ENCODE measurements at places on chromosomes 2 and 18. TPM values are rescaled to one million over a fixed set of nuclear protein-coding genes. Genes with fewer than 3 reads are reported as not detected.
A peak's percentile ranks its signal among the peaks of the same experiment; 100 is the strongest.

- no peak for DNase-seq
Observed at GRCh38 chr2:172919732-172920131, 155.9 kb upstream of the MAP3K20 start.

The KCNG2 gene
- total RNA-seq: not detected

- DNase-seq: peak; percentile 49
Observed at GRCh38 chr2:54557601-54558187, 101.6 kb downstream of the SPTBN1 start.

DNA sequence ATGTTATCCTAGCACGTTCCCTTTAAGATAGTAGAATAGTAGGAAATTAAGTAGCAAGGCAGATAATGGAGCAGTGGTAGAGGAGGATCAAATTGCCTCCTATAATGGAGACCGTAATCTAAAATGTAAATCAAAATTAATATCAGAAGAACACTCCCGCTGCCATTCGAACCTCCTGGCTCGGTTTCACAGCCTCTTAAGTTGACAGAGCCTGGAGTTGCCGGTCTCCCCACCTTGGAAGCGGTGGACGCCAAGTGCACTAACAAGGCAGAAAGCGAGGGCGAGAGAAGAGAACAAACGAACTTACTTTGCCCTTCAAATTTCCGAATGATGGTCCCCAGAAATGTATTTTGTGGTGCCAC, 450 bp downstream of the KCNH7 start:
- no peak for DNase-seq

DNA sequence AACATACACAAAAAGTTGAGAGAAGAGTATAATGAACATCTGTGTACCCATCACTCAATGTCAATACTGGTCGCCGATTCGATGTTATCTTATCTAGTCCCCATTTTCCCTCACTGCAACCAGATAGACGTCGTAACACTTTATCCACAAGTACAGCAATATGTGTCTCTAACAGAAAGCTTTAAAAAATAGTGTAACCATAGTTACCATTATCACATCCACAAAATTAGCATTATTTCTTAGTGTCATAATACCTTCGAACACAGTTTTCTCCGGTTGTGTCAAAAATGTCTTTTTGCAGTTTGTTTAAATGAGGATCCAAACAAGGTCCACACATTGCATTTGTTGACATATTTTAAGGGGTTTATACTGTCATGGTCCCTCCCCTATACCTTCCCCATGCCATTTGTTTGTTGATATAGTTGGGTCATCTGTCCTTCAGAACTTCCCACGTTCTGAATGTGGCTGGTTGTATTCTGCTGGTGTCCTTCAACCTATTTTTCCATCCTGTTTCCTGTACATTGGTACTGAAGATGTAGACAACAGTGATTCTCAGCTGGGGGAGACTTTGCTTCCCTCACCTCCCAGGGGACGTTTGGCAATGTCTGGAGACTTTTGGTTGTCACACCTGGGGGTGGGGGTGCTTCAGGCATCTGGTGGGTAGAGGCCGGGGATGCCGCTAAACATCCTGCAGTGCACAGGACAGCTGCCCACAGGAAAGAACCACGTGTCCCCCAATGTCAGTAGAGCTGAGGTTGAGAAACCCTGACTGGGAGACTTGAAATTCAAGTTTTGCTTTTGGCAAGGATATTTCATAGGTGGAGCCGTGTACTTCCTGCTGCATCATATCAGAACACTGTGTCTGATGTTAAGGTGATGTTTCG, 72.7 kb upstream of the SPRED2 start:
- no peak for DNase-seq

The TMEM247 gene
- total RNA-seq: not detected

GRCh38 chr2:233940376-233941276, 23.5 kb downstream of the TRPM8 start:
- DNase-seq: no peak

The ADCYAP1 gene
- not detected for total RNA-seq

The TMEFF2 gene
- 2.0 TPM for total RNA-seq

DNA sequence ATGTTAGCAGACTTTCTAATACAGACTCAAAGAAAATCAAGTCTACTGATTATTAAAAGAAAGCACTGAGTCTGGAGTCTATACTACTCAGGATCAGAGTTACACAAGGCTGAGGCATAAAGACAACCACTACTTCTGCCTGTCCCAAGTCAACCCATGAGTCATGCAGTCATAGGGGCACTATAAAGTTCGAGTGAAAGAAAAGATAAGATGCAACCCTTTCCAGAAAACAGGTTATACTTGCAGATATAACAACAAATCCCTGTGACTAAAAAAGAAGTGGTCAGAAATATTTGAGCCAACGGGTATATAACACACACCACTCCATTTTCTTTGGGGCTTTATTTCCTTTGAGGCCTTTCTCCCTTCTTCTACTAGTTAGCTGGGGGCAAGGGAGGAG, 18.6 kb upstream of the SCRN3 start:
- no peak for DNase-seq

DNA sequence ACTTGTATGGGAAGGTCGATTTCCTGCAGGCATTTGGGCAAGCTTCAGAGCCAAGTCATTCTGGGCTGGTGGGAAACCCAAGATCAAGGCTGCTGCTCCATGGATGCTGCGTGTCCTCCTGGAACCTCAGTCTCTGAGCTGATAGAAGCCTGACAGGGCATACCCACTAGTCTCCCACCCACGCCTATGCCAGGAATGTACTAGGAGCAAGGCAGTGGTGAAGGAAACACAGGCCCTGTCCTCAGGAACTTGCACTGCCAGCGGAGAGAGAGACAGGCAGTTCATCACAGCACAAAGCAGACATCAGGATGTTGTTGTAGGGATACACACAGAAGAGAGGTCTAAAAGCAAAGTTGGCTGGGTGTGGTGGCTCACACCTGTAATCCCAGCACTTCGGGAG, 84.2 kb downstream of the PLB1 start:
- no peak for DNase-seq

- DNase-seq: peak; percentile 26
Observed at GRCh38 chr18:76823587-76824011, 1.2 kb downstream of the ZNF236 start.

DNA sequence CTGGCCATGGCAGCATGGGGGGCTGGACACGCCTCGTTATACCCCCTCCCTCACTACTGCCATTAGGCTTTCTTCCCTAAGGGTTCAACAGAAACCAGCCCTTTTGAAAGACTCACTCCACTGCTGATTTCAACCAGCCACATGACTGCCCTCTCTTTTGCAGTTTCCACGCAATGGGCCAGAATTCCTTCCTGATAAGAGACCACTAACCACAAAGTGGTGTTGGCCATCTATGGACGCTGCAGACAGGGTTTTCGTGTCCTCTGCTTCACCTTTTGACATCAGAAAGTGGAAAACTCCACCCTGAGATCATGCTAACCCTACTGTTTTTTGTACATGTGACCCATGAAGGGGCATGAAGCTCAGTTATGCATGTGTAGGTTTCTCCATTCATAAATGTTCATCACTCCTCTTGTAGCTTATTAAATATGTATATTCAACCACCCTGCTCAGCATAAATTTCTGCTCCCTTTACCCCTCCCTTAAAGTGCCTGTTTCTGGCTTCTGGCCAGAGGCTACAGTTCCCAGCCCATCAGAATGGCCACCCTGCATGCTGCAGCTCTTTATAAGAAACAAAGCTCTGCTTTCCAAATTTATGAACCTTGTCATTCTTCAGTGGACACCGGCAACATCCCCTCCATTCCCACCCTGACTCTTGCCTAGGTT, 106.6 kb upstream of the MSH6 start:
- DNase-seq: no peak

DNA sequence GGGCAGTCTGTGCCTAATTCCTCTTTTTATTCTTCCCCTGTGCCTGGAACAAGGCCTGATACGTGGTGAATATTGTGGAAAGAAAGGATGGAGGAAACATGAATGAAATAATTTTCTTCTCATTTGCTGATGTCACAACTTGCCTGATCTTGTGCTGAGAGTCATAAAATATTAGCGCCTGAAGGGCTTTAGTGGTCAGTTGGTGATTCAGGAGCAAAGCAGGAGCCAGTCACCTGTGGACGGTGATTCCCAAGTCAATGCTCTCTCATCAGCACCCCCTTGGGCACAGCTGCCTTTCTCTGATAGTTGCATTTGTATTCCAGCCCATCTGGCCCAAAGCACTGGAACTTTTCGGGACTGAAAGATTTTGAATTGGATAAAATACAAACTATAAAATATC, 502.6 kb upstream of the RAB12 start:
- DNase-seq: no peak

- no peak for DNase-seq
Observed at GRCh38 chr2:229783108-229783721, 68.9 kb upstream of the DNER start.

DNA sequence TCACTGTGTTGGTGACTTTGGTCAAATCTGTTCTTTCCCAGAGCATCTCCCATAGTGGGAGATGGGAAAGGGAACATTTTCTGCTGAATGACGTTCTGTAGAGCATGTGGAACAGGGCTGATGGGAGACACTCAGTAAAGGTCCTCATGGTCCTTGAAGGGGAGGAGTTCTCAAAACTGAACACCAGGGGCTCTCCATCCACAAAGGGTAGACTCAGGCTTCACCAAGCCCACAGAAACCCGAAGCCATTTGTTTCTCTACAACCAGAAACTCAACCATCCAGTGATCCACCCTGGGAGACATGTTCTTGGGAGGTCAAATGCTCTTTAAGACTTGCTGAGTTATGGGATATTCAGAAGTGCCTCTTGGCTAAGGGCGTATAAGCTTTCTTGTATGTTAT, 131.8 kb downstream of the ACOXL start:
- no peak for DNase-seq

DNA sequence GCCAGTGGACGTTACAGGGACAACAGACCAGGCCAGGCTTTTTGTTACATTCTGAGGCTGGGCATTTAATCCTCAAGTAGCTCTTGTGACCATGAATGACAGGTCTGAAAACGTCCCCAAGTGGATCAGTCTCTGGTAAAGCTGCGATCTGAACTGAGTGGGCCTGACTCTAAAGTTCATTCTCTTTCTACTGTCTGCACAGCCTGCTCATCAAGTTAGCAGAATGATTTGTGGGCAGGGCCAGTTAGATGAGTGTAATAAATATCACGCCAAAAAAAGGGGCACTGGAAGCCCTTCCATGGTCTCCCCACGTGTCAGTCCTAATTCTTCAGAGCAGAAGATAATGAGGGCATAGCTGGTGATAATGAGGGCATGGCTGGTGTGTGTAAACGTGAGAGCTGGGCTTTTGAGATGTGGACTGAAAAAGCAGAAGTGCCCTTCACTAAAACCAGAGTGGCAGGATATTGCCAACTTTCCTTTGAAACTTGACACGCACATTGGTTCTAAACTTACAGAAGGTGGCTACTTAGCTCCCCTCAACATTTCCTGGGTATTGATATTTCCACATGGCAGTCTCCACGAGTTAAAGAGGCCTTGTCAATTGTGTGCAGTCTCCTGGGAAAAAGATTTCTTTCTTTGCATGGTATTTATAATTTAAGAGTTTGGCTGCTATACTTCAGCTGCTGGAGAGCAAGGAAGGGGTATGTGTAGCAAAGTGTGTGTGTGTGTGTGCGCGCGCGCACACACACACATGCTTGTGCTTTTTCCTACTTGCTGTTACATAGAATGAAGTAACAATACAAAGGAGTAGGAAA, 72.7 kb upstream of the LYPD6B start:
- no peak for DNase-seq

DNA sequence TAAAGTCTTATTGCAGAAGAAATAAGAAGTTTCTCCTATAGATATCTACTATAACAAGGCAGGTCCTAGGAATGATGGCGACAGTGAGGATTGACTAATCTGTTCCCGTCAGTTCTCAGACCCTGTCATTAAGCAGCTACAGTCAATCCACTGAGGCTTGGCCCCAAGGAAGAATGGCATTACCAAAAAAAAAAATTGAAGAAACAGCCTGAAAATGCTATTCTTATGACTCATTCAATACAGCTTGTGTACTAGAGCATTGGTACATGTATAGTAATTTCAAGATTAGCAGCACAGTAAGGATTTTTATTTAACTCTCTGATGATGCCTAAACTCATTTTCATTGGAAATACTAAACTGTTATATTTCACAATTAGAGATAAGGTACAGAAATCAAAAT, 1096.1 kb upstream of the NXPH2 start:
- DNase-seq: no peak

GRCh38 chr18:10771053-10771709, 245.4 kb downstream of the NAPG start:
- no peak for DNase-seq

The ASXL3 gene
- 23.0 TPM for total RNA-seq

The ANKZF1 gene
- 64.3 TPM for total RNA-seq

The ZBTB14 gene
- 14.8 TPM for total RNA-seq

The EGR4 gene
- 0.12 TPM for total RNA-seq

DNA sequence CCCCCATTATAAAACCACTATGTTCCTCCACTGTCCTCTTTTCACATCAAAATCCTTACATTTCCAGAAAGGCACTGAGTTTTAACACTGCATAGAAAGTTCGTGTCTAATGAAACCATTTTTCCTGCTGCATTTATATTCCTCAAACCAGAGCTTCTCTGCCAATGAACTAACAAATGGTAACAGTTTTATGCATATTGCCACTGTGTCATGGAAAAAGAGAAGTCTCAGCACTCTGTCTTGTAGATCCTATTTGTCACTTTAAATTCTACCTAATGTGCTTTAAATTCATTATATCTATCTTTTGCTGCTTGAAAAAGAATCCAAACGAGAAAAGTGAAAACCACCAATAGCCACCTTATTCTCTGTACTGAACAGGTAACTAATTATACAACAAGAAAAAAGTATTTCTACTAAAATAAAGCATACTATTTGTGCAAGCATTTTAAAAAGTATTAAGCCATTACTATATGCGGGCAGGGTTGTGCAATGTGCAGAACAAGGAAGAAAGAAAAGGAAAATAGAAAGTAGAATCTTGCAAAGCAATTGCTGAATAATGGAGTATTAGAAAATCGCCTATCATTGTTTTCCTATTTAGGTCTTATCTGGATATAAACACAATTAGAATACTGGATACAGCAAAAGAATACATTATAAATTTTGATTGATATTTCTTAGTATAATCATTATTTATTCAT, 328.9 kb downstream of the ZEB2 start:
- no peak for DNase-seq

GRCh38 chr2:149826471-149827125, 239.0 kb upstream of the MMADHC start:
- no peak for DNase-seq

The TLX2 gene
- total RNA-seq: not detected

The UCN gene
- total RNA-seq: 2.4 TPM

The GCG gene
- total RNA-seq: 92.9 TPM

The ALPG gene
- total RNA-seq: not detected

DNA sequence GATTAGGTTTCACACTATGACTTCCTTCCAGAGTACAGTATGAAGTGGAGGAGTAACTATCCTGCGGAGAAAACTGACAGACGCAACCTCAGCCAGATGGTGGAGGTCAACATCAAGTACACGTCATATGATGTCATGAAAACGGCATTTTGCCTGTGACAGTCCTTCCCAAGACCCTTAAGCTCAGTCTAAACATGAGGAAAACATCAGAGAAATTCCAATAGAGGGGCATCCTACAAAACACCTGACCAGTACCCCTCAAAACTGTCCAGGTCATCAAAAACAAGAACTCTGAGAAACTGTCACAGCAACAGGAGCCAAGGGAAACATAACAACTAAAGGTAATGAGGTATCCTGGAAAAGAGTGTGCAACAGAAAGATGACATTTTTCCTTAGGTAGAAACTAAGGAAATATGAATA, 1.7 kb downstream of the RNU4ATAC start:
- no peak for DNase-seq

- DNase-seq: no peak
Observed at GRCh38 chr18:55256226-55256928, 297.1 kb upstream of the CCDC68 start.

GRCh38 chr2:58120626-58121229, 74.1 kb downstream of the VRK2 start:
- no peak for DNase-seq

- no peak for DNase-seq
Observed at GRCh38 chr2:217316743-217317142, 456.9 kb upstream of the TNP1 start.

Data from progenitor cell of endocrine pancreas (in vitro differentiated cells).